ENCODE measurements at places on chromosomes 7 and 10.

- no peak for DNase-seq
Measured at GRCh38 chr7:51303142-51303525, 13.5 kb downstream of the COBL start.

- DNase-seq: no peak
Measured at GRCh38 chr7:51633596-51633995, 317.0 kb upstream of the COBL start.

DNA sequence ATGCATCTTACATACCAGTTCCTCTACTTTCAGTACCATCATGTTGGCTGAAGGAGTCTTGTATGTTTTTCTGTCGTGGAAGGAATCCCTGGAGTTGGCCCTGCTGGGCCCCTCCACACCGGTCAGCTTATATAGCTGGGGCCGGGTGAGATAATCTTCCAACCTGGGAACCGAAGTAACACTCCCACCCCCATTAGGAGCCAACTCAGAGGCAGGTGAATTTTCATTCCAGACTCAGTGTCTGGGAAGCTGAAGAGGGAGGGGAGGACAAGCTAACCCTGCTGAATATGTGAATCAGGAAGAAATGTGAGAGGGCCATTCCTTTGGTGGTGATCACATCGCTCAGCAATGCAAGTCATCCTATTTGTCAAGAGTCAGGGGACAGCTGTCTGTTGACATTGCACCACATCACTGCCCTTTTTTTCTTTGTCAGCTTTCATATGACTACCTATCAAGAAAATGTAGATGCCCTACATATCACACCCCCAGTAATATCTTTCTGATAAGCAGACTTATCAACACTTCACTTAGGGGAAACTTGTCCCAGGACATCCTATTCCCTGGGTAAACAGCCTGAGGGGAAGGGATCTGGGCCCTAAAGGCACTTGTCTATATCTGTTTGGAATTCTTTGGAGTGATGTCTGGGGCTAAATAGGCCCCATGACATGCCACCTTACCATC lies at the start of gene ANKRD1:
Gene ANKRD1 (minus strand): TSS at position 102 of the 681 bp plus-strand sequence. CDS start 60 bp downstream, at position 42.
- DNase-seq: no peak

GRCh38 chr10:20984662-20985061 lies 87.6 kb upstream of the NEBL start:
- DNase-seq: no peak

DNA sequence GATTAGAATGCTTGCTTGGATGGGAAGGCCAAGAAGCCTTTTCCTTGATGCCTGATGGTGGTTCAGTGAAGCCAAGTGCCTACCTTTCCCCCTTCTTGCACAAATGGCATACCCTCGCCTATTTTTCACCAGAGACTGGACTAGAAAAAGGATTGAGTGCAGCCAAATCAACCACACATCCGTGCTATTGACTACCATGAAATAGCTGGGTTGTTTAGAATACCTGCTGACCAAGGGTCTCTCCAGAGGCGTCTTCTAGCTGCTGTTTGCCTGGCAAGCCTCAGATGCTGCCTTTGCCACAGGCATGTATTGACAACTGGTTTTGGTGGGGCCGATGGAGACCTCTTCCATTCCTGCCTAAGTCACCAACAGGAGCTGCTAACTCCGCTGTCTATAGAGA lies 146.5 kb downstream of the NRF1 start:
- DNase-seq: no peak

DNA sequence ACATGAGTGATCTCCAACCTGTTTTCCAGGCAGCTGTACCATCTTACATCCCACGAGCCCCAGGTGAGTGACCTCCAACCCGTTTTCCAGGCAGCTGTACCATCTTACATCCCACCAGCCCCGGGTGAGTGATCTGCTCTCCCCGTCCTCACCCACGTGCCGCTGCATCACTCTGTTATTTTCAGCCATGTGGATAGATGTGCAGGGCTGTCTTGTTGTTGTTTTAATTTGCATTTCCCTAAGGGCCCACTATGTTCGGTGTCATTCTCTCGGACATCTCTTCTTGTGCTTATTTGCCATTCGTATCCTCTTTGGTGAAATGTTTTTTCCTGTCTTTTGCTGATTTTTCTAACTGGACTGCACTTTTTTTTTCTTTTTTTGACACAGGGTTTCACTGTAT lies 17.9 kb upstream of the LARP4B start:
- DNase-seq: no peak

- DNase-seq: no peak
Measured at GRCh38 chr10:77204171-77204570, 433.4 kb downstream of the KCNMA1 start.

GRCh38 chr10:1413256-1413655 lies 324.1 kb downstream of the ADARB2 start:
- DNase-seq: no peak

DNA sequence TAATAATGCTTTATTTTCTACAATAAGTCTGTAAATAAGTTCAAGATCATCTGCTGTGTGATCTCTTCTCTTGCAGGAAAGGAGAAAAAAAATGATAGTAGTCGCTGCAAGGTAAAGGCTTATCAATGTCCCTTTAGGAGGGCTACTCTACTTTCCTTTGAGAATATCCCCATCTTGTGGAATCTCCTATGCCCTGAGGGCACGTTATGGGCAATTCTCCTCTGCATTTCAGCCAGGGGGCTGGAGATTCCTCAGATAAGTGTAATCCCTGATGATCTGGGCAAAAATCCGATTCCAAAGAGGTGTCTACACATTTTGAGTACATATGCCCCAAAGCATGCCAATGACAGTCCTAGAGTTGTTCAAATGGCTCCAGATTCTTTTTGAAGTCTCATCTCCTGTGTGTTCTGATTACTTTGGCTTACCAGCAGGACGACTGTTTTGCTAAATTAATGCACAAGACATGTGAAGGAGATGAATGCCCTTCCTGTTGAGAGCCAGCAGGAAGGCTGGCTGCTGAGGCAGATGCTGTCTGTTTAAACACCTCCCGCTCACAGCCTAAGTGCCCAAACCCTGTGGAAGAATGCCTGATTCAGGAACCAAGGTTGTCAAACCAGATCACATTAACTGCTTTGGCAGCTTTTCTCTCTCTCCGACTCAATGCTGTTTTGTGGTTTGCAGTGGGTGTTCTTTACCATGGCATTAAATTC lies 171.2 kb upstream of the COL1A2 start:
- DNase-seq: no peak

- DNase-seq: no peak
Measured at GRCh38 chr7:1052031-1052818, 7.9 kb downstream of the GPR146 start.

DNA sequence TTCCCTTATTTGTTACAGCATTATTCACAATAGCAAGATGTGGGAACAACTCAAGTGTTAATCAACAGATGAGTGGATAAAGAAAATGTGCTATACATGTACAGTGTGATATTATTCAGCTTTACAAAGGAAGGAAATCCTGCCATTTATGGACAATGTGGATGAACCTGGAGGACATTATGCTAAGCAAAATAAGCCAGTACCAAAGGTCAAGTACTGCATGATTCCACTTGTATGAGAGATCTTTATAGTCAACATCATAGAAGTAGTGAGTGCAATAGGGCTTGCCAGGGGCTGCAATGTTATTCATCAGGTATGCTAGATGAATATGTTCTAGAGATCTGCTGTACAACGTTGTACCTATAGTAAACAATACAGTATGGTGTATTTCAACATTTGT lies 138.5 kb upstream of the AGR3 start:
- DNase-seq: no peak

GRCh38 chr10:13117841-13118783 lies 18.1 kb downstream of the OPTN start:
- DNase-seq: no peak

DNA sequence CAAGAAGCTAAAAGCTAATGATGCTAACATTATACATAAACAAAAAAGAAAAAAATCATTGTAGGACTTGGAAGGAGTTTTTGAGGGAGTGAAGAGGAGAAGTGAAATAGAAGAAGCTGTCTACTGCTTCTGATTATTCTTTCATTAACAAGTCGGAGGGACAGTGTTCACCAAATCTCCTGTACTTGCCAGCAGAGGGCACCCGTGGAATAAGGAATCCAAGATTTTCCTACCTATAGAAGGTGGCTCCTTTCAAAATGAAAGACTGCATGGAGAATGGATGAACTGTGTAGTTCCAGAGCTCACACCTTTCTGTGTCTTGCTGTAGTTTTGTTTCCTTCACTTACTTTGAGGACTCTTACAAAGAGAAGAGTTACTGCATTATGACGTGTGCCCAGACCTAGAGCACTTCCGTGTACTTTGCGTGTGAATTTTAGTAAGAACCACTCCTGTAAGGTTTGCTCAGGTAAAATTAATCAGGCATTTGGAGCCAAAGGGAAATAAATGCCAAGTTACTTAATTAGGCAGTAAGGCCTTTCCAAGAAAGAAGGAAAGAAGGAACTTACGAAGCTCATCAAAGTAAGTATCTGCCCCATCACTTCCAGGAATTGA lies 145.1 kb downstream of the SEMA3D start:
- DNase-seq: peak; percentile 50

GRCh38 chr10:111123883-111124282 lies 47.1 kb downstream of the ADRA2A start:
- DNase-seq: no peak

DNA sequence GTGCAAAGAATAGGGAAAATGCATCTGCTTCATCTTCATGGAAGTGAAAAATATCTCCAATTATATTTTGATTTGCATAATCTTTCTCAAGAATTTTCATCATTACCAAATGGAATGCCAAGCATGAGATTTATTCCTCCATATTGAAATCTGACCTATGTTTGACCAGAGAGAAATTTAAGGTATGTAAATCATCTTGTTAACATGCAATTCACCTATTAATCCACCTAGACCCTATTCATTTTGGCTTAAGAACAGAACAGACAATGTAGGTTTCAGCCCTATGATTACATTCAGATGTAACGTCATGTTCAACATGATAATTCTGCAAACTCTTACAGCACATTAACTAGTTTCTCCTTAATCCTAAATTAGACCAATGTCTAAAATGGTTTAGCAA lies 30.8 kb upstream of the TMEM140 start:
- DNase-seq: no peak

DNA sequence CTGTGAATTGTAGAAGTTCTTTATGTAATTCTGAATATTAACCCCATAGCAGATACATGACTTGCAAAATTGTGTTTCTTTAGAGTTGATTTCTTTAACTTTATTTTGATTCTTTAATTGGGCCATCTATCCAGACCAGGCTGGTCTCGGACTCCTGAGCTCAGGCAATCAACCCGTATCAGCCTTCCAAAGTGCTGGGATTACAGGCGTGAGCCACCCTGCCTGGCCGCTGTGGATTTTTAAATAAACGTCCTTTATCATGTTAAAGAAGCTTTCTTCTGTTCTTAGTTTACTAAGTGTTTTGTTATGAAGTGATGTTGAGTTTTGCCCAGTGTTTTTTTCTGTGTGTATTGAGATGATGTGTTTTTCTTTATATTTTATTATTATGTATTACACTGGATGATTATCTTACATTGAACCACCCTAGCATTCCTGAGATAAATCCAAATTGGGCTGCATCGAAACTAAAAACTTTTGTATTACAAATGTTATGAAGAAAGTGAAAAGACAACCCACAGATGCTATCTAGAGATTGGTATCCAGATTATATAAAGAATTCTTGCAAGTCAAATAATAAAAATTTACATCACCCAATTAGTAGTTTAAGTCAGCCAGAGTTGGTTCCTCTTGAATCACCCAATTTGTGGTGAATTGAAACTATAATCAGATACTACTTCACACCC lies 118.1 kb downstream of the TPST1 start:
- no peak for DNase-seq

DNA sequence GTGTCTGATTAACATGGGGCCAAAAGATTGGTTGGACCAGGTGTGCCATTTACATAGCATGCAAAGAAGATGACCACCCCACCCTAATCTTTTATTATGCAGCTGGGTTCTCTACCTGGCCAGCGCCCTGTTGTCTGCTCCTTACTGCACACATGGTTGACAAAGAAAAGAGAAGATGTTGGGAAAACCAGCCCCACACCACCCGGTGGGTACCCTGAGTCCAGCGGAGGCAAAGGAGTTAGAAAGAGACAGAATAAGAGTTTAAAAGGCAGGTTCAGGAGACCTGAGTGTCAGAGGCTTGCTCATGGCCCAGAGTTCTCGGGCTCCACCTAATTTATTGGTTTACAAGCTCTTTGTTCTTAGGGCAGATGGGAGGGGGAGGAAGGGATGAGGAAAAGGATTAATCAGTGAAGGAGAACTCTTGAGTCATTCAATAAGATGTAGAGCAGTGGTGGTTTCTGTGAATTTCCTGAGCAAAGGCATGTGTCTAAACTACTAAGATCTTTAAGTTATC lies 24.1 kb upstream of the ABCA13 start:
- DNase-seq: no peak

DNA sequence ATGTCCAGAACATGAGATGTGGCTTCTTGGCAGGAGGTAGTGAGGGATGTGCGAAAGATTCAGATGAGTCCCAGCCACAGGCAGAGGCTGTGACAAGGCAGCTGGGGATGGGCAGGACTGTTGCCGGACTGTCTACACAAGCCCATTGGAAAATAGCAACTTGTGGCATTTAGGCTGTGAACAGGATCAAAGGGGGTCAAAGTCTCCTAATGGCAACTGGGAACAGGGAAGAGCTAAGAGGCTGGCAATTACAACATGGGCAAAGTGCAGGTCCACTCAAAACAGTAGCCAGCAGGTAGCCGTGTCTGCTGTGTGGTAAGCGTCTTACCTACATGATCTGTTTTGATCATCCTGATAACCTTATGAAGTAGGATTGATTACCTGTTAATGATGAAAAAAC lies 254.2 kb upstream of the ZNF32 start:
- DNase-seq: no peak

All from omental fat pad (tissue), 4 donors.